ENCODE measurements at places on chromosomes 2 and 18.

- DNase-seq = no peak
Measured at GRCh38 chr2:235893129-235893698, 275.0 kb downstream of the GBX2 start.

DNA sequence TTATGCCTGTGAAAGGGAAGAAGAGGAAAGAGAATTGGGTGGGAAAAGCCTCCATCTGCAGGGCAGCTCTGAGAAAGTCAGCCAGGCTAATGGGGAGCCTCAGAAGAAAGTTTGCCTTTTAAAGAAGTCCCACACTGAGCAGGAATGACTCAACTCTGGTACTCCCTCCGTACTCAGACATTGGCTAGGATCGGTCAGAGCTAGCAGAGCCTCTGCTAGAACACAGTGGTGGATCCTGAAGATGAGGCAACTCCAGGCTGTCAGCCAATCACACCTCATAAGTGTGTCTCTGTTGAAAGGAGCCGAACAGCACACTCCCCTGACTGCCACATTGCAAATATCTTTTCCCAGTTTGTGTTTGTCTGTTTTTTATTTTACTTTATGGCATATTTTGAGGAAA lies 96.9 kb downstream of the HNRNPLL start:
- DNase-seq = no peak

DNA sequence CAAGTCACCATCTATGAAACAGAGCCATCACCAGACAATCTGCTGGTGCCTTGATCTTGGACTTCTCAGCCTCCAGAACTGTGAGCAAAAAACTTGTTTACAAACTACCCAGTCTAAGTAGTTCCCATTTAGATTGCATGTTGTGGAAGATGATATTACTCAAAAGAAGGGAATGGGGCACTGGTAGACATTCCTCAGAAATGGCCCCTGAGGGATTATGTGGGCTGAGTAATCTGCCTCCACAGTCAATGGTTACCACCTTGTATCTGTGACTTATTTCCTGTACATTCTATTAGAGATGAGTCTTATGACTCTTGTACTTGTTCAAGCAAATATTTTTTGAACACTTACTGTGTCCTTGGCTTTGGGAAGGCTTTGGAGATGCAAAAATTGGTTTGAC lies 160.4 kb downstream of the NUP35 start:
- DNase-seq = no peak

- DNase-seq = no peak
Measured at GRCh38 chr2:46434851-46435273, 44.5 kb upstream of the TMEM247 start.

- DNase-seq = no peak
Measured at GRCh38 chr2:221675201-221675908, 103.3 kb upstream of the EPHA4 start.

DNA sequence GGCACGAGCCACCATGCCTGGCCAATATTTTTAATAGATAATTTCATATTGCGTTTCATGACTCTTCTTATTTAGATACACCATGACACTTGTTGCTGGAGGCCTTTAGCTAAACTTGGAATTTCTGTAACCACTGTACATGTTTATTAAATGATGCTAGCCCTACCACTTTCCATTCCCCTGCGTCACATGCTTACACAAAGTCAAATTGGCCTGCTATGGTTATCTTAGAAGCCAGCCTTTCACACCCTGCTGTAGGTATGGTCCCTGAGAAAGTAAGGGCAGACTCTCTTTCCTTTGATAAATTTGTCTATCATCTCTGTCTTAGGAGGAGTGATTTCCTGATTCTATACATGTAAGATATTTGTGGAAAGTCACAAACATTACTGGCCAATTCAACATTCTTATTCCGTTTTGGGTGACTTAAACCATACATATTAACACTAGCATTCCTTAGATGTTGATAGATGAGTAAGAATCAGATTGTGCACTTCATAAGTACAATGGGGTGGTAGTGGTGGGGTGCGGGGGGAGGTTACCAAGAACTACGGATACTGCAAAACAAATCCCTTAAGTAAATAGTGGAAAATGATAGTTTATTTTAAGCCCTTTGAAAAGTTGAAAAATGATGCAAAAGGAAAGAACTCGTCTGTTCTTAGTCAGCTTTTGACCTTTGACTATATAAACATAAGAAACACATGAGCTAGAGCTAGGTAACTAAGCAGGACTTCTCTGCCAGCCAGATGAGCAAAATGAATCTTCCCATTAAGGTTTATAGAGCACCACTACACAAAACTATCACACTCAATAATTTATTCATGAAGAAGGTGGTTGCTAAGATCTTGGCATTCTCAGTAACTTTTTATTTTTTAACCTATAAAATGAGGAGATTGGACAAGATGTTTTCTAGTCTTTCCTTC lies 7.9 kb upstream of the NDUFV2 start:
- DNase-seq = no peak

- DNase-seq = no peak
Measured at GRCh38 chr2:160227293-160227915, 27.3 kb upstream of the ITGB6 start.

- DNase-seq = peak; percentile 38
Measured at GRCh38 chr2:148979919-148980277, 58.6 kb upstream of the LYPD6B start.

GRCh38 chr2:88537640-88538039 lies 85.1 kb upstream of the FOXI3 start:
- DNase-seq = no peak

- DNase-seq = no peak
Measured at GRCh38 chr18:46475390-46475752, 181.6 kb downstream of the LOXHD1 start.

DNA sequence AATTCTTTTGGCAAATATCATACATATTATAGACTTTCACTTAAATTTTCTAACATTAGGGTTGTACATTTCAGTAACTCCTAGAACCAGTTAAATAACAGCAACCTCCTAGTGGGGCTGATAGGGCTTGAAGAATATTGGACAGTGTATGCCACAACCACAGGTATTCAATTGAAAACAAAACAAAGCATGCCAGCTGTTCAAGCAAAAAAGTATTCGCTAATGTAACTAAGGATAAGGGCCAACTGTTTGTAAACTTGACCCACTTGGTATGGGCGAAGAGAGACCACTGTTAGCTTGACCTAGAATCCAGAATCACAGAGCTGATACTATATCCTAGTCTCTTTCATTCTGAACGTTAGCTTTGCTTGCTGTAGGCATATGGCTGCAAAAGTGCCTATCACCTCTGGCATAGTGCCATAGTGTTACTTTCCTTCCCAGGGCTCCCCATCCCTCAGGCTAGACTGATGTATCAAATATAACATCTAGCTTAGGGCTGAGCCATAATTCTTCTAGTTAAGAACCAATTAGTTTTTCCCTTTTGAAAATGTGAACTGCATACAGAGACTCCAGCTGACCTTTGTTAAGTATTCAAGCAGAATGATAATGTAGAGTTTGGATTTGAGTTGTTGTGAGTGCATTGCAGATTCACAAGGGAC lies 458.8 kb upstream of the NRXN1 start:
- DNase-seq = no peak

DNA sequence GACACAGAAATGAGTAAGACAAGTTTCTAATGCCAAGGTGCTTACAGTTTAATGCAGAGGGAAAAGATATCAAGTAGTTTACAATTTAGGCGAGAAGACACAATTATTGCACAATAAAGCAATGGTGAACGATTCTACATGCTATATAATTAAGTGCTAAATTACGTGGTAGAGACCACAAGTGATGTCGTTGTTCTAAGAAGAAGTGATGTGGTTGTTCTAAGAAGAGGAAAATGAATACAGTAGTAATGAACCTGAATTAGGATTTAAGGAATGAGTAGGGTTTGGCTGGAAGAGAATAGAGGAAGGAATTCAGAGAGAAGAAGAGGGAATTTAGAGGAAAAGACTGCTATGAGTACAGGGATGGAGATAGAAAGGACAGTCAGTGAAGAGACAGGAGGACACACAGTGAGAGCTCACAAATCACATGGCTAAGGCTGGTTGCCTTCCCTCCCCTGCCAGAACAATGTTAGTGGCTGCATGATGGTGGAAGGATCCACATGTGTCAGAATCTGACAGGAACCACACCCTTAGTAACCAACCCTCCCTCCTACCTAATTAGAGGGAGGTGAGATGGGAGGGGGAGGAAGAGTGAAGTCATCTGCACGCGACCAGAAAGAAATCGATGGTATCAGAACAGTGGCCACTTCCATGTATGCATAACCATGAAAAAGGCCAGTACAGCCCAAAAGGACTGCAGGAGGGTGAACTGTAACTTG lies 44.7 kb downstream of the M1AP start:
- no peak for DNase-seq

DNA sequence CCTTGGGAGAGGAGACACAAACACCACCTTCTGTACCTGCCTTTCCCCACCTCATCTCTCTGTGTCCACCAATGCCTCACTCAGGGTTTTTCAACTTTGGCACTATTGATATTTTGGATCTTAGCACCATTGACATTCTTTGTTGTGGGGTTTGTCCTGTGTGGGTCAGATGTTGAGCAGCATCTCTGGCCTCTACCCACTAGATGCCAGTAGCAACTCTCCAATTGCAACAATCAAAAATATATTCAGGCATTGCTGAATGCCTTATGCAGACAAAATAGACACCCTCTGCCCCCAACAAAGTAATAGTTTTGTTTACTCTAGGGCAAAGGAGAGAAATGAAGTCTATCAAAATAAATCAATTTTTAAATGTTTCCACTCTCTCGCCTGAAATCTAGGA lies 1384.3 kb upstream of the NXPH2 start:
- no peak for DNase-seq

- no peak for DNase-seq
Measured at GRCh38 chr2:152408254-152408653, 73.3 kb downstream of the FMNL2 start.

DNA sequence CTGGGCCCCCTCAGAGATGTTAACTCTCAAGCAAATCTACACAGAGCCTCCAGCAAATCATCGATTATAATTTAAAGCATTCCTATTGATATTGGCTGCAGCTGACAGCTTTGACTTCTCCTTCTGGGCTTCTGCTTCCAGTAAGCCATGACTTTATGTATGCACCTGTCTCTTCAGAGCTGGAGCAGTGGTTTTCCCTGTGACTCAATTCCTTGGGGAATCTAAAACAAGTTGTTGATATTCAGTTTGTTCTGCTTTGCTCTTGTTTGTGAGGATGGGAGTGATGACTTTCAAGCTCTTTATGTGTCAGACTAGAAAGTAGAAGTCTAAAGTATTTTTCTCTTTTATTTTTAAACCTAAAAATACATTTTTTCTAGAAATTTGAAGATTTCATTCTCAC lies 45.1 kb upstream of the TNP1 start:
- no peak for DNase-seq

- DNase-seq = no peak
Measured at GRCh38 chr2:174399171-174399570, 3.6 kb downstream of the SCRN3 start.

- DNase-seq = no peak
Measured at GRCh38 chr18:24027156-24027827, 12.7 kb downstream of the TTC39C start.

DNA sequence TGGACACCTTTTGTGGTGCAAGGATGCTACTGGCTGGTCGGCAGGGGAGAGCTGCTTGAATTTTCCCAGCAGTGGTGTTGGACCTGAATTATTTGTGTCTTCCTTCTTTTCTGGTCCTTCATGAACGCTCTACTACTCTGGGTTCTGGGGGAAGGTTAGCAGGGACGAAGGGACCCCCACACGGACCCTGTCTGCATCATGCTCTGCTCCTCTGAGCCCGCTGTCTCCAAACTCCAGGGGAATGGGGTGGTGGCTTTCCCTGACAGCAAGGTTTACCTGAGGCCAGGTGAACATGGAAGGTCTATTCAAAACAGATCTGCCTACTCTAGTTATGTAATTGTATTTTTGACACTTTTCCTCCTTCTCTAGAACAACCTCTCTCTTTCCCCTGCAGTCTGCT lies 168.5 kb upstream of the PXDN start:
- DNase-seq = no peak

- DNase-seq = no peak
Measured at GRCh38 chr18:62784338-62784965, 69.1 kb downstream of the PHLPP1 start.

- DNase-seq = no peak
Measured at GRCh38 chr2:160394153-160394552, 99.5 kb downstream of the RBMS1 start.

DNA sequence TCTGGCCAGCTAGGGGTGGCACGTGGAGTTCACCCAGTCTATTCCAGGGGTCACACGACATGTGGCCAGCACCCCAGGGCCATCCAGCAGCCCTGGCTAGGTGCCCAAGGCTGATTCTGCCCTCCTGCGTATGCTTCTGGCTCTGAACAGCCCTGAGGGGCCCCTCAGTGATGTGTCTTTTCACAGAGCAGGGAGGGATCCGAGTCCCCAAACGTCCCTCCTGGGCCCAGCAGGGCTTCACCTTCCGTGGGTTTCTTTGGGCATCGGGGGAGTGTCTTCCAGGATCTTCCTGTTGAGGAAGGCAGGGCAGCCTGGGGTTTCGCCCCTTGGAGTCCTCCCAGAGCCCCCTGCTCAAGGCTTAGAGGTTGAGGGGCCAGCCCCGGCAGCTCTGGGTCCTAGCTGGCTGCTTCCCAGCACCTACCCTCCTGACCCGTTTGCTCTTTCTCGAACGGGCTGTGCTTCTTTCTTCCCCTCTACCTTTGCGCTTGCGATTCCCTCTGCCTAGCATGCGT lies 165.9 kb downstream of the DYSF start:
- DNase-seq = no peak

DNA sequence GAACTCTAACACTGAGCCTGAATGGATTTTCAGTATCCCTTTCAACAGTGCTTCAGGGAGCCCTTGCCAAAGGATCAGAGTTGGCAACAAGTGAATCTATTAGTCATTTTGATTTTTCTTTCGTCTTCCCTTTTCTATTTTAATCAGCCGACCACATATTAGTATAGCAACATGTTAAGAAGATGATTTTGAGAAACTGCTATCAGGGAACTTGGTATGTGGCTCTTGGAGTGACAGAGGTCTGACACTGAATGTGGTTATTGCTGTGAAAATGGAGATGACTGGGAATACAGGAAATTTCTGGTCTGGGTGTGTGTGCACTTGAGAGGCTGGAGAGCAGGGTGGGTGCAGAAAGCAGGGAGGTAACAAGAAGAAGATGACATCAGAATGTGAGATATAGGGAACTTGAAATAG lies 28.7 kb upstream of the IL1RL1 start:
- DNase-seq = no peak

GRCh38 chr2:10047616-10048500 lies 4.5 kb downstream of the KLF11 start:
- no peak for DNase-seq

- DNase-seq = no peak
Measured at GRCh38 chr18:35619941-35620340, 38.4 kb downstream of the GALNT1 start.

Measured in NCI-H774 (cell line).